Endothelial cell (in vitro differentiated cells): ENCODE measurements at places on chromosomes 5 and 9.

DNA sequence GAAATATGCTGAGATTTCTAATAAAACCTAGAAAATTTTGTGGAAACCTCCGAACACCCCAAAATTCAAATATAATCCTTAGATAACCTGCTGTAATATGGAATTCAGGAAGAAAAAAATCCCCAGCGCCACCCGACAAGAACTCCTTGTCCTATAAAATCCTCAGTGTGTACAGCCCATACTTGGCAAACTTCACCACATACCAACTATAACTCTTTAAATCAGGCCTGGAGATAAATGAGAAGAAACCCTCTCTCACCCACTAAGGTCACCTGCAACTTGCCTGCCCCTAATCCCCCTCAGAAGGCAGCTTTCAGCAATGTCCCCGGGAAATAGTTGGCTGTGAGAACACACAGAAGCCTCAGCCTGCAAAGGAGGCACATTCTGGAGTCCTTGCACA, 90.5 kb downstream of the SH3TC2 start:
- no peak for DNase-seq

- DNase-seq: no peak
Measured at GRCh38 chr5:172009536-172010270, 3.3 kb upstream of the FBXW11 start.

- no peak for DNase-seq
Measured at GRCh38 chr5:143354025-143354424, 49.5 kb downstream of the NR3C1 start.

DNA sequence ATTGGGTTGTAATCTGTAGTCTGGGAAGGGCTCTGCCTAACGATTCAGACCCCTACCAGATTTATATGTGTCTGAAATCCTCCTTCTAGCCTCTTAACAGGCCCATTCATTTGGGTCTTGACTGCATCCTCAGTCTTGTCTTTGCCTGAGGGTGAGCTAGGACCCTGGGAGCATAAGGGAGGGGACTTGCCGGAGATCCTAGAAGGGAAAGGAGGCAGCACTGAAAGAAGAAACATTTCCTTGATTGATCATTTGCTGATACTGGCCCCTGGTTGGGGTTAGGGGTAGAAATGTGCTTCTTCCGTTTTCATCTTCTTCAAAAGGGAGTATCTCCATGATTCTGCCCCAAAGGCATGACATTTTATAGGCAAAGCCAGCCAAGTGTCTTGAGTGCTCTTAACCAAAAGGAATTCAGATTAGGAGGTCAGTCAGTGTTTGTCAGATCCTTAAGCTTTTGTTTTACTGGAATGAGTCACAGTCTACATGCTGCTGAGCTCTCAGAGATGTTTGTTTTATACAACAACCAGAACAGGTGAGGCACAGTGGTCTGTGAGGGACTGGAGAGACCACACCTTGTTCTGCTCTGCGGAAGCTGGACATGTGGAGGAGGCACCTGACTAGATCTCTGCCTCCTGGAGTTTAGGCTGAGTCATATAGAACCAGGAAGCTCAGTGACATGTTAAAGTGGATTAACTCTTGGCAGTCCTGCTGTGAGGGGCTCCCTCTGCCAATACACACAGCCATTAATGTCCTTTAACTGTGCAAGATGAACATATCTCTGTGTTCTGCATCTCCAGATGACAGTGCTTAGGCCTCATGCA, 37.7 kb downstream of the PCDHAC2 start:
- no peak for DNase-seq

- DNase-seq: no peak
Measured at GRCh38 chr5:169856571-169856970, 123.7 kb downstream of the INSYN2B start.
